ENCODE measurements at places on chromosomes 7 and 10.
A peak's percentile ranks its signal among the peaks of the same experiment; 100 is the strongest.

- H3K4me3 ChIP-seq: no peak overlapping the region
- peaks cover 24% of the 10 kb centered on the region for H3K36me3 ChIP-seq
- peak overlapping the region; percentile 50 for H3K27ac ChIP-seq
- H3K4me1 ChIP-seq: peaks cover 28% of the 10 kb centered on the region
- no peak for DNase-seq
These were observed 29.6 kb downstream of the CASP7 start for GRCh38 chr10:113709221-113709838.

- peaks cover 39% of the 10 kb centered on the region for H3K4me1 ChIP-seq
- H3K4me3 ChIP-seq: no peak overlapping the region
- H3K27ac ChIP-seq: peak overlapping the region; percentile 41
- H3K27me3 ChIP-seq: peaks cover 3% of the 10 kb centered on the region
- DNase-seq: peak; percentile 79
- H3K36me3 ChIP-seq: no peaks in the 10 kb centered on the region
These were observed 12.2 kb upstream of the REPIN1 start for GRCh38 chr7:150356265-150356897.

- no peak overlapping the region for H3K27ac ChIP-seq
- no peak for DNase-seq
- peaks cover 23% of the 10 kb centered on the region for H3K4me1 ChIP-seq
- peak overlapping the region; percentile 36 for H3K4me3 ChIP-seq
- H3K27me3 ChIP-seq: peaks cover 83% of the 10 kb centered on the region
These were observed 8.1 kb downstream of the HHEX start for GRCh38 chr10:92697663-92698511.

- DNase-seq: no peak
- H3K27me3 ChIP-seq: peaks cover 16% of the 10 kb centered on the region
- H3K36me3 ChIP-seq: no peaks in the 10 kb centered on the region
These were observed 57.8 kb downstream of the OR13A1 start for GRCh38 chr10:45257600-45257999.

GRCh38 chr7:149027611-149028345 is 527 bp downstream of the PDIA4 start:
- peak overlapping the region; percentile 99 for H3K4me3 ChIP-seq
- H3K36me3 ChIP-seq: peaks cover 18% of the 10 kb centered on the region
- H3K27ac ChIP-seq: peak overlapping the region; percentile 95
- H3K4me1 ChIP-seq: peaks cover 37% of the 10 kb centered on the region
- peaks cover 6% of the 10 kb centered on the region for H3K27me3 ChIP-seq
- DNase-seq: peak; percentile 65

DNA sequence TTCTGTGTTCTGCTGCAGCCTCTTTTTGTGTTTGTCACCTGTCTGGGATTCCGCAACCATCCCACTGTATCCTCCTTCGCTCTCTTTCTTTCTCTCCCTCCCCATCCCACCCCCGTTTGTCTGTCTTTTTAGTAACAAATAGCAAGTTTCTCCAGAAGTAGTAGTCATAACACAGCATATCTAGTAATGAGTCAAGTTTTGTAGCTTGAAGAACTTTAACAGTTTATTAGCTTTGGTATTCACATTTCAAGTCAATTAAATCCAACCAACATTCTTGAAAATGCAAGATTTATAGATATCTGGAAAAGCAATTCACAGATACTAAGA is 154.1 kb upstream of the MTPN start:
- no peaks in the 10 kb centered on the region for H3K36me3 ChIP-seq
- H3K27me3 ChIP-seq: no peaks in the 10 kb centered on the region
- no peak for DNase-seq
- no peaks in the 10 kb centered on the region for H3K4me1 ChIP-seq
- H3K27ac ChIP-seq: no peak overlapping the region
- no peak overlapping the region for H3K4me3 ChIP-seq

GRCh38 chr10:77147871-77148270 is 489.7 kb downstream of the KCNMA1 start:
- DNase-seq: no peak
- no peaks in the 10 kb centered on the region for H3K36me3 ChIP-seq
- peaks cover 2% of the 10 kb centered on the region for H3K27me3 ChIP-seq
- H3K4me3 ChIP-seq: no peak overlapping the region

DNA sequence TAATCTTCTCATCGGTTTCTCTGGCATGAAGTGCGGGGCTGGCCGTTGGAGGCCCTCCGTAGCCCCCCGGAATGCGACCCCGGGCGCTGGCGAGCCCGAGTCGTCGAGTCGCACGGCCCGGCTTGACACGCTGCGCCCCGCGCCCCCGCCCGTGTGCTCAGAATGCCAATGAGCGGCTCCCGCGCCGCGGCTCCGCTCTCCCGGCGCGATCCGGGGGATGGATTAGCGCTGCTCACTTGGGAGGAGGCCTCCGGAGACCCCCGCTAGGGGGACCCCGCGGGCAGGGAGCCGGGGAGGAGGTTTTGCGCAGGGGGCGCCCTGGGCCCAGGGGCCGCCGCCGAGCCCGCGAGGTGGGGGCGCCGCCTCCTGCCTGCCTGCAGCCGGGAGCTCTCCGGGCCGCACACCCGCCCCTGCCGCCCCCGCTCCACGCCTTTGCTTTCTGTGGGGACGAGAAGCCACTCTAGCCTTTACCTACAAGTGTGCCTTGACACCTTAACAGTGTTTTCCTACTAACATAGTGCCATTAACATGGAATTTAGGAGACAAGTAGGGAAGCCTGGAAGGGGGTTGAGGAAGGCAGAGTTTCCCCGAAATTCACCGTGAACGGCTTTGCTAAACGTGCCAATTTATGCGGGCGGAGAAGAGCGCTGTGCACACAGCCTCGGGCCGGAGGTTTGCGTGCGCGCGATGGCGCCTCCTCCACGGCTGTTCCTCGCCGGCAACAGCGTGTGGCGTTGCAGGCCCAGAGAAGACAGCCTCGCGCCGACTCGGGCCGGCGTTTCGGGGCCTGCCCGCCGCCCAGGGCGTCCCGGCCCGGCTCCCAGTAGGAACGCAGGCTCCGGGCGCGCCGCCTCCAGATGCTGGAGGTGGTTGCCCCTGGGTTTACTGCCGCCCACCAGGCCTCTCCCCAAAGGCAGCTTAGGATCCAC is 7.1 kb downstream of the SHH start:
- peak overlapping the region; percentile 62 for H3K4me3 ChIP-seq
- H3K27ac ChIP-seq: no peak overlapping the region
- peak; percentile 86 for DNase-seq
- H3K27me3 ChIP-seq: peaks cover 58% of the 10 kb centered on the region
- H3K4me1 ChIP-seq: peaks cover 15% of the 10 kb centered on the region
- no peaks in the 10 kb centered on the region for H3K36me3 ChIP-seq

DNA sequence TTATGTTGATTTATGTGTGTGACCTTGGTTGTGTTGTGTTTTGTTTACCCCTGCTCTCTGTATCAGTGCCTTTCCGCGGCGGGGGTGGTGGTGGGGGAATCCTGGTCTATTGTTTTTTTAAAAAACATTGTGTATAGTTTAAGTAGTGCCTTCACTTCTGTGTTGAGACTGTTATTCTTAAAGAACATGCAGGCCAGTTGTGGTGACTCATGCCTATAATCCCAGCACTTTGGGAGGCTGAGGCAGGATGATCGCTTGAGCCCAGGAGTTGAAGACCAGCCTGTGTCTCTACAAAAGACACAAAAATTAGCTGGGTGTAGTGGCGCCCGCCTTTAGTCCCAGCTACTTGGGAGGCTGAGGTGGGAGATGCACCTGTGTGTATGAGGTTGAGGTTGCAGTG is 429.0 kb upstream of the LRGUK start:
- no peaks in the 10 kb centered on the region for H3K27me3 ChIP-seq
- no peak overlapping the region for H3K27ac ChIP-seq
- DNase-seq: no peak
- peaks cover 1% of the 10 kb centered on the region for H3K36me3 ChIP-seq

DNA sequence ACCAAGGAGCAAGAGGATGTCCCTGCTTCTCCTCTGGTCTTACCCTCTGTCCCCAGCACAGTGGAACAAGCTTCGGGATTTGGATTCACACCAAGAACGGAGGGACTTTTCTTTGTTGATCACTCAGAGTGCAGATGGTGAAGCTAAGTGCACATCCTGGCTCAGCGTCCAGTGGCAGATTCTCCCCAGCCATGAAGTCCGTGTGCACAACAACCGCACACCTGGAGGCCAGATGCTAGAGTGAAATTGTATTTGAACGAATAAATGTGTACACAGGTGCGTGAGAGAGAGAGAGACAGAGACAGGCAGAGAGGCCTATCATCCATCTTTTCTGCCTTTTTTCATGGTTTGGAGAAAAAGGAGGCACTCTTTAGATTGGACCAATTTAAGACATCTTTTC is 31.5 kb downstream of the ASB13 start:
- H3K4me3 ChIP-seq: no peak overlapping the region
- H3K27ac ChIP-seq: no peak overlapping the region
- peaks cover 10% of the 10 kb centered on the region for H3K27me3 ChIP-seq
- H3K36me3 ChIP-seq: no peaks in the 10 kb centered on the region
- DNase-seq: no peak
- H3K4me1 ChIP-seq: peaks cover 4% of the 10 kb centered on the region

- H3K27me3 ChIP-seq: no peaks in the 10 kb centered on the region
- no peak for DNase-seq
- H3K4me3 ChIP-seq: no peak overlapping the region
- H3K4me1 ChIP-seq: peaks cover 7% of the 10 kb centered on the region
These were observed 323.0 kb upstream of the AOAH start for GRCh38 chr7:37047260-37047659.

GRCh38 chr7:100566018-100566531 is 7.6 kb downstream of the SAP25 start:
- no peak overlapping the region for H3K4me3 ChIP-seq
- H3K36me3 ChIP-seq: peaks cover 22% of the 10 kb centered on the region

- H3K4me3 ChIP-seq: no peak overlapping the region
- DNase-seq: no peak
- H3K4me1 ChIP-seq: peaks cover 5% of the 10 kb centered on the region
- H3K27ac ChIP-seq: no peak overlapping the region
- H3K27me3 ChIP-seq: no peaks in the 10 kb centered on the region
These were observed 441.4 kb upstream of the ZMIZ1 start for GRCh38 chr10:78627254-78627795.

DNA sequence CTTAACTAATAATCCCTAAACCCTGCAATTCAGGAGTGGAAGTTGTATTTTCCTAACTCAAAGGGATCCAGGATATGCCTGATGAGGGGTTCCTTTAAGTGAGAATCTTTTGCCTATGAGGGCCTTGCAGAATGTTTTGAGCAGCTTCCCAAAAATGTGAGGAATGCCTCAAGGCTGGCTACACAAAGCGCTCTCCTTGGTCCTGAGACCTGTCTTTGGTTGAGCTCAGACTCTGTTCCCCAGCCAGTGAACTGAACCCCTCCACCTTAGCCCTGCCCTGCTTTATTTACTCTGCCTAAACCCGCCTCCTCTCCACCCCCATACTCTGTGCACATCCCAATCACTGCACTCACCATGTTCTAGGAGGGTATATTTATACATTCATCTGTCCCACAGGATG is 108.6 kb downstream of the NRCAM start:
- H3K27ac ChIP-seq: no peak overlapping the region
- no peaks in the 10 kb centered on the region for H3K36me3 ChIP-seq
- DNase-seq: no peak
- no peaks in the 10 kb centered on the region for H3K27me3 ChIP-seq
- H3K4me3 ChIP-seq: no peak overlapping the region

- no peak for DNase-seq
- peaks cover 7% of the 10 kb centered on the region for H3K27me3 ChIP-seq
- no peak overlapping the region for H3K27ac ChIP-seq
- H3K4me1 ChIP-seq: peaks cover 5% of the 10 kb centered on the region
- no peaks in the 10 kb centered on the region for H3K36me3 ChIP-seq
These were observed 223.6 kb downstream of the MDFIC start for GRCh38 chr7:115145512-115145911.
